ENCODE measurements at places on chromosomes 7 and 10. TPM values are rescaled to one million over a fixed set of nuclear protein-coding genes. Genes with fewer than 3 reads are reported as not detected.

TMEM176B gene
- 107 TPM for total RNA-seq

TRIM56 gene
- total RNA-seq: 22.4 TPM

ANLN gene
- 31.1 TPM for total RNA-seq

TMEM225B gene
- total RNA-seq: not detected

ARMC3 gene
- 2.2 TPM for total RNA-seq

KCP gene
- 1.4 TPM for total RNA-seq

TAS2R41 gene
- 2.6 TPM for total RNA-seq

UBN2 gene
- 21.9 TPM for total RNA-seq

PRRT4 gene
- total RNA-seq: 0.24 TPM

PON1 gene
- total RNA-seq: 0.24 TPM

RPP30 gene
- total RNA-seq: 24.1 TPM

FGFR2 gene
- 204 TPM for total RNA-seq

FKBP6 gene
- 0.72 TPM for total RNA-seq

GRM3 gene
- 1.7 TPM for total RNA-seq

SPDYE8 gene
- total RNA-seq: 0.48 TPM

GLRX3 gene
- total RNA-seq: 62.4 TPM

CTAGE4 gene
- total RNA-seq: 17.8 TPM

UPK3B gene
- not detected for total RNA-seq

ANKRD30A gene
- 0.72 TPM for total RNA-seq

LRRN3 gene
- total RNA-seq: 4.3 TPM

OR2A1 gene
- 6.3 TPM for total RNA-seq

ERVW-1 gene
- total RNA-seq: 5.5 TPM

GIMAP8 gene
- 1.2 TPM for total RNA-seq

VIPR2 gene
- total RNA-seq: not detected

HOXA13 gene
- total RNA-seq: 15.6 TPM

SLC26A5 gene
- not detected for total RNA-seq

TRIM50 gene
- total RNA-seq: 0.48 TPM

LIPK gene
- 4.8 TPM for total RNA-seq

FAM180A gene
- total RNA-seq: 1.7 TPM

CDHR1 gene
- total RNA-seq: 1.2 TPM

ADGRA1 gene
- not detected for total RNA-seq

ITPRID1 gene
- 25.0 TPM for total RNA-seq

GPC2 gene
- 0.72 TPM for total RNA-seq

FAM185A gene
- 39.5 TPM for total RNA-seq

PRPS1L1 gene
- total RNA-seq: 3.9 TPM

HOXA4 gene
- total RNA-seq: 4.1 TPM

PGAM2 gene
- total RNA-seq: not detected

EMX2 gene
- 25.3 TPM for total RNA-seq

CDHR3 gene
- total RNA-seq: 1.7 TPM

SFTPA2 gene
- total RNA-seq: 2.6 TPM

SYT15B gene
- 8.2 TPM for total RNA-seq

ANKRD61 gene
- not detected for total RNA-seq

CCL24 gene
- not detected for total RNA-seq

TSPAN14 gene
- 32.7 TPM for total RNA-seq

AKR1C4 gene
- total RNA-seq: not detected

IDI2 gene
- 1.9 TPM for total RNA-seq

HABP2 gene
- 0.24 TPM for total RNA-seq

ACSM6 gene
- total RNA-seq: 0.96 TPM

CHAT gene
- not detected for total RNA-seq

GIMAP7 gene
- total RNA-seq: 0.48 TPM

FBXO24 gene
- total RNA-seq: not detected

HTR7 gene
- 6.0 TPM for total RNA-seq

HOGA1 gene
- total RNA-seq: 5.1 TPM

CDK13 gene
- total RNA-seq: 133 TPM

MINDY3 gene
- total RNA-seq: 30.8 TPM

GSDME gene
- total RNA-seq: 31.8 TPM

OR2F2 gene
- 2.9 TPM for total RNA-seq

Data from umbilical cord (tissue), 2 donors.